Panc1 (cell line): ENCODE measurements at places on chromosomes 4 and X. TPM values are rescaled to one million over a fixed set of nuclear protein-coding genes. Genes with fewer than 3 reads are reported as not detected.

Gene MAP7D2
- total RNA-seq, result 7.6 TPM

Gene CTAG1A
- total RNA-seq, result not detected

DNA sequence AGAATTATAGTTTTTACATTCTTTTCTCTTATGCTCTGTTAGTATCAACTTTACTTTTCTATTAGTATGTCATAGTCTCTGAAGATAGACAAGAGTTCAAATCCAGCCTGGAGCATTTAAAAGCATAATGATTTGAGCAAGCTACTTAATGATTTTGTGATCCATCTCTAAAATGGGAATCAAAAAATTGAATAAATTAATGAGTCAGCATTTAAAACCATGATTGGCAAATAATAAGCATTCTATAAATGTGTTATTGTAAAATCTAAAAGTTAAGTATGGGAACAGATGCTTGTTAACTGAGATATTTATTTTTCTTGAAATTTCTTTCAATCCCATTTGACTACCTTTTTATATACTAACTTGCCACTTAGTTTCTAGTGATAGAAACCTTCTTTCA, 391.6 kb downstream of the PCDH7 start:
- no peak for DNase-seq

DNA sequence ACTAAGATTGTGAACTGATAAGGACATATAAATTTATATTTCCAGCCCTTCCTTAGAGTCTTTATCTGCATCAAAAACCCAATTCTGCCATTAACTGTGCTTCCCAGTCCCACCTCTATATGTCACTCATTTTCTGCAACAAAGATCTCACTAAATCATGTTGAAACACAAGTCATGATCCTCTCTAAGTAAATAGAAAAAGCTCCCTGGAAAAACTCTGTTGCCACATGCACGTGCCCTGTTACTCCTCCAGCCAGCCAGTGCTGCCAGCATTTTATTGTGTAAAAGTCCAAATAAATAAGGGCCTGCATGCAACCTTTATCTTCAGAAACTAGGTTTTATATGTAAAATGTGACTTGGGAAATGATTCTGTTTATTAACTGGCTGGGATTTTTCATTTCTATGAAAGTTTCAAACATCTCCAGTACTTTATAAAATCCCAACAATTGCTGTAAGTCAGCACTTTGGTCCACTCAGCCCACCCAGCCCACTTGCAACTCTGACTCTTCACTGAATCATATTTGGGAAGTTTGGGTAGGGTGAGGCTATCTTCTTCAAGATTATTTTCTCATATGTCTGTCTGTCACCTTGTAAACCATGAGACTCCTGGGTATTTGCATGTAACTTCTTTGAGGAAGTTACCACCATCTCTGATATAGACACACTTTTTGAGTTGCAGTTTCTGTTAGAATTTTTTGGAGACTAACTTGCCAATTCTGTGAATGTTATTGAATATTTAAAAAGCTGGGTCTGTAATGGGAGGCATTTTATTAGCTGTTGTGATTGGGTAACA, 40.0 kb upstream of the SMARCA5 start:
- DNase-seq, result no peak
